ENCODE measurements at places on chromosomes 3 and 15.

DNA sequence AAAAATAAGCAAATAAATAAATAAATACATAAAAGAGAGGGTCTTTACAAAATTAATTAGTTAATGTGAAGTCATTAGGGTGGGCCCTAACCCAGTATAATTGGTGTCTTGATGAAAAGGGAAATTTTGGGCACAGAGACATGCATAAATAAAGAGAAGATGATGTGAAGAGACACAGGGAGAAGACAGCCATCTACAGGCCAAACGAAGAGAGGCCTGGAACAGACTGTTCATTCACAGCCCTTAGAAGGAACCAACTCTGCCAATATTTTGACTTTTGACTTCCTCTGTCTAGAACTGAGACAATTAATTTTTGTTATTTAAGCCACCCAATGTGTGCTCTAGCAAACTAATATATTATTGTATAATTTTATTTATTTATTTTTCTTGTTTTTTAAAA, 29.6 kb upstream of the SELENOK start:
- DNase-seq = peak; percentile 24

DNA sequence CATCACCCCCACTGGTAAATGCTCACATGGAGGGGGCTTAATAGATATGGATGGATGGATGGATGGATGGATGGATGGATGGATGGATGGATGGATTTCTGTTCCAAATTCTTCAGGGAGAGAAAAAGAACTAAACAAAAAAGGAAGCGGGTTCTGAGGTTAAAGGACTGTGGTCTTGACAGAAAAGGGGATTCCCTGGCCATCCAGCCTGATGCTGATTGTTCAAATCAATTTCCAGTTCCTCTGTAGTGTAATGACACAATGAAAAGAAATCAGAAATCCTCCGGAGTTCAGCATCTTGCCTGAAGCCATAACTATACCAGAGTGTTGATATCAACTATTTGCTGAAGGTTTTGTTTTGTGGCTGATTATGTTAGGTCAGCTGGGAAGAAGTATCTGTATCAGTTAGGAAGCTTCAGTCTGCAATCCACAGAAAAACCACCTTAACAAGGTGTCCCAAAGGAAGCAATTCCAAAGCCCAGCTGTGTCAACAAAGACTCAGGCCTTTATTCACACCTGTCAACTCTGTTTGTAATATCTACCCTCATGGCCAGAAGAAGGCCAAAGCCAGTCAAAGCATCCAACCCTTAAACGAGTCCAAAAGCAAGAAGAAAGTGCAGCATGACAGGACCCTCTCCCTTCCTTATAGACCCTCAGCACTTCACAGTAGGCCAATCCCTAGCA, 24.5 kb upstream of the RASA2 start:
- no peak for DNase-seq

DNA sequence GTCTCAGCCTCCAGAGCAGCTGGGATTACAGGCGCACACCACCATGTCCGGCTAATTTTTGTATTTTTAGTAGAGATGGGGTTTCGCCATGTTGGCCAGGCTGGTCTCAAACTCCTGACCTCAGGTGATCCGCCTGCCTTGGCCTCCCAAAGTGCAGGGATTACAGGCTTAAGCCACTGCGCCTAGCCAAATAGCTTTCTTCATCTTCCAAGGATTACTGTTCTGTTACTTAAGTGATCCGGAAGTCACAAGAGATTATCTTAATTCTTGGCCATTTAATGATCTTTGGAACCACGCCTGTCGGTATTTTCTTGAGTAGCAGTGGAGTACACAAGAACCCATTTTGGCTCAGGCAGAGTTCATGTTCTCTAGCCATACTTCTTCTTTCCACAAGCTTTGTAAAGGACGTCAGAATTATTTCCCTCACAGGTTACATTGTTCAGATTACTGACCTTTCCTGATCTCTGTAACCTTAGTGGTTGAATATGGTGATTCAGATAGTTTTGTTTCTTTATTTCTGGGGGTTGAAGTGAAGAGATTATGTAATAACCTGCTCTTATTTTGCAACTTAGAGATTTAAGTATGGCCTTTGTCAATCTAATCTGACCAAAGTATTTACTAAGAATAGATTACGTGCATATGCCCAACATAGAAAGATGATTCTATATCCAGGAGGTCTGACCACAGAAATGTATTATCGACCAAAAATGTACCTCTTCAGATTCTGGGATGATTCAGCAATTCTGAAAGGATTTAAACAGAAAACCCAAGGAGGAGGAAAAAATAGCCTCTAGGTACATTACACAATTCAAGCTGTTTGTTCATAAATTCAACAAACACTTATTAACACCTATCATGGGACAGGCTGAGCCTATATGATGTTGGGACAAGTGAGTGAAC, 132.2 kb downstream of the GREM1 start:
- DNase-seq = peak; percentile 36

- DNase-seq = no peak
These were observed 111.3 kb downstream of the MEGF11 start for GRCh38 chr15:66142285-66142684.

DNA sequence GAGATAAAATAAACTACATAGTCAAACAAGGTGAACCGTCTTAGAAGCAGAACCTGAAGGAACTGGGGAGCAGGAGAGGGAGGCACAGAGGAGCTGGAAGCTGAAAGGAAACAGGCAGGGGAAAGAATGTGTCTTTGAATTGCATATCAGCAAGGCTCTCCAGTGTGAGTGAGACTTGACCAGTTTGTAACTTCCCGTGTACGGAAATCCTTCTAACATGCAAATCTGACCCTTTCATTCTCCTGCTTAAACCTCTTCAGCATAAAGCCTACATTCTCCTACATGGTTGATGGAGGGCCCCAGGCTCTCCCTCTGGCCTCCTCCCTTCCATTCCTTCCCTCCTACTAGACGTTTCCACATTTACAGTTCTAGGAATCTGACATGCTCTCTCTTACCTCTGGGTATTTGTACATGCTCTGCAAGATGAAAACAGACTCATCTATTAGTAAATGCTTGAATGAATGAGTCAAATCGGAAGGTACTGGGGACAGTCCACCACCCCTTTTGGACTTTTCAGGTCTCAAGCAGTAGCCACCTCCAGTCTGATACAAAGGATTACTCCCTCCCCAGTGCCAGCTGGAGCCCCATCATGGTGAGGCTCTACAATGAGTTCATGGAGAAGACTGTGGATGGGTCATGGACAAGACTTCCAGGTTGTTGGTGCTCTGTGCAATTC, 6.1 kb upstream of the SLC25A38 start:
- no peak for DNase-seq

DNA sequence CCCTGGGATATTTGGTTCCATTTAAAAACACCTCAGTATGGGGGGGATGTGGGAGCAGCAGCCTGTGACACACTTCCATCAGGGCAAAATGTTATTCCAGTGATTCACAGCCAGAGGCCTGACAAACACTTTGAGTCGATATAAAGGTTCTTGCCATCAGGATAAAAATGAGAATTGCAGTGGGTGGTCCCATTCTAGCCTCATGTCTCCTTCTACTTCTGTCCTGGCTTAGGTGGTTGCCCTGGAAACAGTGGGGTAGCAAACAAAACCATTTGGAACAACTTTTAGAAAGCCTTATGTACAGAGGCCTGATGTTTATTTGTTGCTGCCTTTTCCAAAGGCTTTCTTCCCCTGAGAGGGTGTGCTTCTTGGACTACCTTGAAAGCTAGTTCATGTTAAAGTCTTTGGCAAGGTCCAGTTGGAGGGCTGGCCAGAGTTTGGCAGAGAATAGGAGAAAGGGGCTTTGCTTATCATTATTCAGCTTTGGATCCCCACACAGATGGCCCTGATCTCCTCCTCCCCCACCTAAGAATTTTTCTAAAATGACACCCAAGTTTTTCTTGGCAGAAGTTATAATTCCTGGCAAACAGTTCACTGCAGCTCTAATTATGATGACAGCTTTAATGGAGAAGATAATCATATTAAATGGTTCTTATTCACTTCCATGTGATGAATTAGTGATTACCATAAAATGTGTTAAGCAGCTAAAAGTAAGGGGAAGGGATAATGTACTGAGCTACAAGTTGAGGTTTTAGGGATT, 84.2 kb upstream of the ZNF280D start:
- DNase-seq = no peak

- DNase-seq = peak; percentile 72
These were observed 13.1 kb downstream of the TNK2 start for GRCh38 chr3:195895078-195895860.

DNA sequence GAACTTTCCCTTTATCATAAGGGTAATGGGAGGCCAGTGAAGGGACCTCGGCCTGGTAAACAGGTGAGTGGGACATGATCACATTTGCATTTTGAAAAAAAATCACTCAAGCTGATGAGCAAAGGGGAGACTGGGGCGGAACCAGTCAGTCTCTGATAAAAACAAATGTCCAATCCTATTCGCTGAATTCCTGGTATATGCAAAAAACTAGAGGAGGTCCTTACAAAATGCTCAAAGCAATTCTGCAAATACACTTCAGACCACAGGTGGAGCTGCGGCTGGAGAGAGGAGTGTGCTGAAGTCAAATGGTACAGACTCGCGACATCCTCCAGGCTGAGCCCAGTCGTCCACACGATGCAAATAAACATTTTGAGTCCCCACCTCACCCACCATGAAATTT, 166.7 kb downstream of the FOXP1 start:
- DNase-seq = peak; percentile 53

GRCh38 chr15:62153228-62153627, 11.9 kb downstream of the C2CD4B start:
- DNase-seq = no peak
